ENCODE measurements at places on chromosomes 4 and X. TPM values are rescaled to one million over a fixed set of nuclear protein-coding genes. Genes with fewer than 3 reads are reported as not detected.

GRCh38 chr4:101254776-101255175 lies 92.5 kb downstream of the PPP3CA start:
- H3K4me3 ChIP-seq, result no peak overlapping the region
- H3K4me1 ChIP-seq, result peaks cover 6% of the 10 kb centered on the region
- no peaks in the 10 kb centered on the region for H3K27me3 ChIP-seq
- no peak for DNase-seq

- peaks cover 23% of the 10 kb centered on the region for H3K27me3 ChIP-seq
- no peak for DNase-seq
- no peak overlapping the region for H3K27ac ChIP-seq
Observed at GRCh38 chr4:176001151-176002006, 64.3 kb upstream of the WDR17 start.

DNA sequence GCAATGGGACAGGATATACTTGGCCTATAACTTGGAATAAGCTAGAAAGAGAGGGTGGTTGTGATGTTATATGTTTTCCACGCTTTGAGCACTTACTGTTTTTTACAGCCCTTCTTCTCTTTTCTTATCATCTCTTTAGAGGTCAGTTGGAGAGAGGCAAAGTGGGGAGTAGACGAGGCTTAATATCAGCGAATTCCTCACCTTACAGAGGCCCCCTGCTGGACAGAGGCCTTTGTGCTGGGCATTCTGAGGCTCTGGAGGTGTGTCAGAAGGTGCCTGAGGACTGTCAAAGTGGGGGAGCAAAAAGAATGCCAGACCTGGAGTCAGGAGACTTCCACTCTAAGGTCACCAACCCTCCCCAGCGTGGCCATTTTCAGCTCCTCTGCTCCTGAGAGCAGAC lies 42.5 kb downstream of the MAMLD1 start:
- no peak overlapping the region for H3K27ac ChIP-seq
- no peaks in the 10 kb centered on the region for H3K36me3 ChIP-seq
- H3K27me3 ChIP-seq, result no peaks in the 10 kb centered on the region
- H3K4me3 ChIP-seq, result no peak overlapping the region
- H3K4me1 ChIP-seq, result no peaks in the 10 kb centered on the region

GRCh38 chrX:36856849-36857248 lies 151.3 kb upstream of the FAM47C start:
- no peaks in the 10 kb centered on the region for H3K4me1 ChIP-seq
- no peak for DNase-seq
- no peak overlapping the region for H3K4me3 ChIP-seq
- no peaks in the 10 kb centered on the region for H3K36me3 ChIP-seq

- H3K27me3 ChIP-seq, result no peaks in the 10 kb centered on the region
- no peak for DNase-seq
- H3K36me3 ChIP-seq, result no peaks in the 10 kb centered on the region
- no peak overlapping the region for H3K4me3 ChIP-seq
- H3K4me1 ChIP-seq, result no peaks in the 10 kb centered on the region
Observed at GRCh38 chr4:138341739-138342415, 99.7 kb upstream of the SLC7A11 start.

DNA sequence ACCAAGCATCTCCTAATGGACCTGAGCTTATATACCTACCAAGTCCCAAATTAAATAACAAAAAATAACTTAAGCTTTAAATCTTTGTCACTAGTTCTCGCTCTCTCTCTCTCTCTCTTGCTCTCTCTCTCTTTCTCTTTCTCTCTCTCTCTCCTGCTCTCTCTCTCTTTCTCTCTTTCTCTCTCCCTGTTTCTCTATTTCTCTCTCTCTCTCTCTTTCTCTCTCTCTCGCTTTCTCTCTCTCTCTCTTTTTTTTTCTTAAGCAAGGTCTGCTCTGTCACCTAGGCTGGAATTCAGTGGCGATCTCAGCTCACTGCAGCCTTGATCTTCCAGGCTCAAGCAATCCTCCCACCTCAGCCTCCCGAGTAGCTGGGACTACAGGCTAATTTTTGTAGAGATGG lies 266.6 kb downstream of the BANK1 start:
- no peak for DNase-seq
- no peak overlapping the region for H3K4me3 ChIP-seq
- no peaks in the 10 kb centered on the region for H3K4me1 ChIP-seq
- H3K27ac ChIP-seq, result no peak overlapping the region
- no peaks in the 10 kb centered on the region for H3K36me3 ChIP-seq

DNA sequence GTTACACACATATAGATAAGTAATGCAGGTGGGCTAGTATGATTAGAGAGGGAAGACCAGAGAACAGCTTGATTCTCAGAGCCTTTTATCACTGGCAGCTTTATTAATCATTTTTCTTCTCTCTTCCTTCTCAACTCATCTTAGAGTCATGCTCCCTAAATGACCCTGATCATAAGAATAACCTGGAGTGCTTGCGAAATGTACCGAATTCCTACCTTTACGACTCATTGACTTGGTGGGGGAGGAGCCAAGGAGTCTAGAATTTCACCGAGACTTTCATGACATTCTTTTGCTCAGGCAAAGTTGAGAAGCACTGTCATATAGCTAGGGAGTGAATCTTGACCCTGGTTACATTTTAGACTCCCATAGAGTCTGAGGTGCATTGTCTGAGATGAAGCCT lies 298.9 kb upstream of the PUDP start:
- no peaks in the 10 kb centered on the region for H3K36me3 ChIP-seq
- no peak for DNase-seq
- H3K27me3 ChIP-seq, result no peaks in the 10 kb centered on the region

DNA sequence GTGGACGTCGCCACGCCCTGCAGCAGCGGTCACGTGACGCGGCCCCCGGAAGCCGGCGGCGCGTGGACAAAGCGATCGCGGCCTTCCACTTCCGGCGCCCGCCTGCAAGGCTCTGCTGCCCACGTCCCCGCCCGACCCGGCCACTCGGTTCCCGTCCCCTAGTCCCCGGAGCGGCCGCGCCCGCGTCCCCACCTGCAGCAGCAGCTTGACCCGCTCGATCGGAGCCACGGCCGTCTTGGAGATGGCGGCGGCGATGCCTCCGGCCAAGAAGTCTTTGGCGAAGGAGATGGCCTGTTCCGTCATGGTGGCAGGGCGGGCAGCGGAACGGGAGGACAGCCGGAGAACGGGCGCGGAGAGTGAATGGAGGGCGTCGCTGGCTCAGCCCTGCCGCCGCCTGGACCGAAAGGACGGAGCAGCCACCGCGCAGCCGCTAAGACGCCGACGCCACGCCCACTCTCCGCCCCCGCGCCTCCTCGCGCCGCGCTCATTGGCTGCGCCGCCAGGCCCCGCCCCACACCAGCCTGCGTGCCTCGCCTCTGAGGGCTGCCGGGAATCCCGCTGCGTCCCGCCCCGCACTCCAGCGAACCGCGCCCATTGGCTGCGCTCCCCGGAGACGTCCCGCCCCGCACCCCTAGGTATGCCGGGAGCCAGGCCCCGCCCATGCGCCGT lies at the start of gene SLC25A6:
TSS of gene SLC25A6 (minus strand) at position 407 of the 669 bp plus-strand sequence. CDS start at position 303, 104 bp downstream.
- H3K4me1 ChIP-seq, result peaks cover 50% of the 10 kb centered on the region
- no peaks in the 10 kb centered on the region for H3K27me3 ChIP-seq
- peak within 1 kb of the TSS; percentile 100 for H3K4me3 ChIP-seq
- H3K36me3 ChIP-seq, result peaks cover 44% of the 10 kb centered on the region
- H3K27ac ChIP-seq, result peak within 1 kb of the TSS; percentile 97

The XKRX gene
- 4.8 TPM for total RNA-seq

The RAB33A gene
- 13.9 TPM for total RNA-seq

The EPHA5 gene
- total RNA-seq, result not detected

The PAK3 gene
- total RNA-seq, result 0.79 TPM

The TMEM164 gene
- 17.1 TPM for total RNA-seq

The IGSF1 gene
- total RNA-seq, result not detected

The CFAP99 gene
- total RNA-seq, result 0.20 TPM

The CCNB3 gene
- not detected for total RNA-seq

The TLL1 gene
- not detected for total RNA-seq

The MYOZ2 gene
- not detected for total RNA-seq

Data from T-cell (primary cell).